Muscle of back (tissue), 13 donors: ENCODE measurements at places on chromosomes 16 and 17.

GRCh38 chr16:84136331-84137125 is 8.4 kb downstream of the HSDL1 start:
- no peak for DNase-seq

- no peak for DNase-seq
Observed at GRCh38 chr16:83958137-83958845, 5.3 kb downstream of the OSGIN1 start.

DNA sequence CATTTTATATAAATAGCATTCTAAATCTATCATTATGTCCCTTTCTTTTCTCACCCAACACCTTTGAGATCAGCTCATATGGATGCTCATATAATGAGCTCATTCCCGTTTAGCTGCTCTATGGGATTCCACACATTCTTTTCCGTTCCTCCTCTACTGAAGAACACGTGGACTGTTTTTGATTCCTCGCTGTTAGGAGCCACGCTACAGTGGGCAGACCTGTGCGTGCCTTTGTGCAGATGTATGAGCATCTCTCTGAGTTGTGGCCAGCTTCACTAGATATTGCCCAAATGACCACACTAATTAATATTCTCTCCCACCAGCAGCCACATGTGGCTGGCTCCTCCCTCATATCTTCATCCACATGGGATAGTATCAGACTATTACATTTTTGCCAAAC is 6.0 kb upstream of the TNFRSF13B start:
- no peak for DNase-seq

- DNase-seq: no peak
Observed at GRCh38 chr17:40150276-40150675, 9.9 kb downstream of the CASC3 start.

DNA sequence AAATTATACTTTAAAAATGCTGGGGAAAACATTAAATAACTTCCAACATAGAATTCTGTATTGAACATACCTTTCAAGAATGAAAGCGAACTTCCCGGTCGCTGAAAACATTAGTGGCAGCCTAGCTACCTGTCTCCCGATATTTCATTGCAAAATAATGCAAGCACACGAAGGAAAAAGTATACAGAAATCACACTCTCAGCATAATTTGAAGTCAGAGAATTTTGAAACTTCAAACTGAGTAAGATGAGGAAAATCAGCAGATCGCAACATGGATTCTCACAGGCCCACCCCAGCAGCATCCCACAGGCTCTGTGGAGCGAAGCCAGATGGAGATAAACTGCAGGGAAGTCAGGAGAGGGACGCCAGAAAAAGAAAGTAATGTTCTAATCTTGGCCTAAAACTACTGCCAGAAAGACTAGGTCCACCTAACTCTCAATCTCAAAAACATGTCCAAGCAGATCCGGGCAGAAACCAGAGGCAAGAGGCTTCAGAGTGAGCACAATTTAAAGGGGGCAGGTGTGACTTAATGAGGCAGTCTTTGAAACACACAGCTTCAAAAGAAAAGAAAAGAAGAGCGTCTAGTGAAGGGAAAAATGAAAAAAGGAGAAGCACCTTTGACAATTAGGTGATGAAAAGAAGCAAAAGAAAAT is 4.8 kb upstream of the GOSR1 start:
- DNase-seq: peak; percentile 38

GRCh38 chr17:56978441-56979090 is 635 bp downstream of the SCPEP1 start:
- no peak for DNase-seq

DNA sequence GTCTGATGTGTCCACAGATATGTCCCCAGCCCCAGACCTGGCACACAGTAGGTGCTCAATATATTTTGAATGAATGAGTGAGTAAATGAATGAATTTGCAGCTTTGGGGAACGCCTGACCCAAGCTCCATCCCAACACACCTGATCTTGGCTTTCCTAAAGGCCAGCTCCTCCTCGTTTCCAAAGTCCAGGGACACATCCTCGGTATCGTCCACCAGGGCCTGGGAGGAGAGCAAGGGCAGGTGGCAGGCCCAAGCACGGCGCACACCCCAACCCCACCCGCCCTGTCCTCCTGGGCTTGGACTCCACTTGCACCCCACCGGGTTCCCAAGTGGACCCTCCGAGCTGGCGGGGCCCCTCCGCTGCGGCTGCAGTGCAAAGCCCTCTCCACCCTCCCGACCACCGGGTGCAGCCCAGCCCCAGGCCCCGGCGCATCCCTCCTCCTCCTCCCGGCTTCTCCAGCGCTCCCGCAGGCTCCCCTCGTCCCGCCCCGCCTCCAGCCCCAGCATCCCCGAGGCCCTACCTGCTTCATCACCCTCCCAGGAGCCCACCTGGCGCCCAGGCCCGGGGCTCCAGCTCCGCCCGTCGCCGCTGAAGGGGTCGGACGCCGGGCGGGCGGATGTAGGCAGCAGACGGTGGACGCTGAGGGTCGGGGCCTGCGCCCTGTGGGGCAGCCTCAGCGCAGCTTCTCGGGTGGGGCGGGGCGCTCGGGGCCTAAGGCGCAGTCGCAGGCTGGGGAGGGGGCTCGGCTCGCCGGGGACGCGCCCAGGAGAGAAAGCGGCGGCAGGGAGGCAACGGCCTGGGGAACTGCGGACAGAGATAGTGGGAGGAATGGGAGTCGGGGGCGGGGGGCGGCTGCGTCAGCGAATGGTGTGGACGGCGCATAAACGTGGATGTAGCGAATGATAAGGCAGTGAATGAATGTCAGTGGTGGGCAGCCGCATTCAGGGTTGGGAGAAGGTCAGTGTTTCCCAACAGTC is at the start of gene TVP23A:
Gene TVP23A, minus strand, starts transcription at position 832 of the 979 bp plus-strand sequence. Its CDS starts 301 bp downstream, at position 531.
- no peak for DNase-seq

- DNase-seq: peak; percentile 48
Observed at GRCh38 chr17:2337544-2338314, 428 bp downstream of the SGSM2 start.

DNA sequence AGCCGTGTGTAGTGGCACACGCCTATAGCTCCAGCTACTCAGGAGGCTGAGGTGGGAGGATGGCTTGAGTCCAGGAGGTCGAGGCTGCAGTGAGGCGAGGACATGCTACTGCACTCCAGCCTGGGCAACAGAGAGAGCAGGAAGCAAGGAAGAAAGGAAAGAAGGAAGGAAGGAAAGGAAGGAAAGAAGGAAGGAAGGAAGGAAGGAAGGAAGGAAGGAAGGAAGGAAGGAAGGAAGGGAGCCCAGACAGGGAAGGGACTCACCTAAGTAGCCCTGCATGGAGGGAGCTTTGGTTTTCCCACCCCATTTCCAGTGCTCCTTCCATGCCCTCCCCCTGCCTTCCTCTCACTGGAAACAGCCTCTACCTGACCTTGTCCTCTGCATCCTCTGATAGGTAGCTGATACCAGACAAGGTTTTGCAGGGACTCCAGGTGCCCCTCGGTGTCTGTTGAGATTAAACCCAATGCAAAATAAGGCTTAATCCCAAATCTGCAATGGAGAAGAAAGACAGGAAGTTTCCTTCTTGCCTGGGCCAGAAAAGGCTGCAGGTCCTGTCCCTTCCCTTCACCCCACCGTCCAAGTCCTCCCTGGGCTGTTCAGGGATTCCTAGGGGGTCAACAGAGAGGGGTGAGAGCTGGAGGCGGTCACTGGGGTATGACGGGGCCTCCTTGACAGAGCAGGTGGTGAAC is 21.5 kb upstream of the CA4 start:
- no peak for DNase-seq

- DNase-seq: no peak
Observed at GRCh38 chr16:63067141-63067540, 1030.9 kb upstream of the CDH8 start.

DNA sequence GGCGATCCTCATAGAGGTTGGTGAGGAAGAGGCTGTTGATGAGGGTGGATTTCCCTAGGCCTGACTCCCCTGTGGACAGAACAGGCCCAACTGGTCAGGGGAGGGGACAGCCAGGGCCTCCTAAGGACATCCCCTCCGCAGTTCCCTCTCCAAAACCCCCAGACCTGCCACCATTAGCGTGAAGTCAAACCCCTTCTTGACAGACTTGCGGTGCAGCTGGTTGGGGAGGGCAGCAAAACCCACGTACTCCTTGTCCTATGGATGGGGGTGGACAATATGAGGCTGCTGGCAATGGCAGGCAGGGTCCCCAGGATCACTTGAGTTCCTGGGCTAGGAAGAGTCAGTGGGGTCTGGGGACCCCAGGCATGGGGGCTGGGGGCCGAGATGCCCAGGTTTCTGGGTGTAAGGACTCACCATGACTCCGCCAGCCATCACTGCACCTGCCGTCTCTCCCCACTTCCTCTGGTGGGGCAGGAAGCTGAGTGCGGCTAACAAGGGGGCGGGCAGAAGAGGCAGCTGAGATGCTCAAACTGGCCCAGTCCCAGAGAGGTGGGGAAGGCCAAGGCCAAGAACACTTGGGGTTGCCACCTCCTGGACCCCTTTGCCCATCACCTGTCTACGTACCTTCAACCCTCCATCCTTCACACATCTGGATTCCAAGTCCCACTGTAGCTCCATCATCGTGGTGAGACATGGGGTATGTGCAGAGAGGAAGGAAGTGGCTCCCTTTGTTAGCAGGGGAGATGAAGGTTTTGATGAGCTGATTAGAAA is at the start of gene SEPTIN1:
Gene SEPTIN1, minus strand, starts transcription at position 451 of the 771 bp plus-strand sequence. Its CDS starts 19 bp downstream, at position 432.
- no peak for DNase-seq

GRCh38 chr17:68509141-68510057 is 2.8 kb upstream of the PRKAR1A start:
- peak; percentile 63 for DNase-seq

DNA sequence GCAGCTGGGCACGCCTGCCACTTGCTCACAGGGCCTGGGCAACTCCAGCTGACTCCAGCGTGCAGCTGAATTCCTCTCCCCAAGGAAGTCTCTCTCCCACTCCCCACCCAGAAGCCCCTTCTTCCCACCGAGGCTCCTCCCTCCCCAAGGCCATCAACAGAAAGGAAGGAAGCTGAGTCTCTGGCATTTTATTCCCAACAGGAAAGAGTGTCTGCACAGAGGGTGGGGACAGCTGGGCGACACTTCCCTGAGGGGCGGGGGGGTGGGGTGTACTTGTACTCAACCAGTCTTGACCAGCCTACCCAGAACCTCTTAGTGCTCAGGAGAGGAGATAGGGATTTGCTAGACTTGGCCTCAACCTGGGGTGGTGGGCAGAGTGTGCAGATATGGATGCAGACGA is at the start of gene EXOC3L1:
Gene EXOC3L1, minus strand, starts transcription at position 96 of the 400 bp plus-strand sequence. CDS start 460 bp downstream, outside the sequence.
- no peak for DNase-seq

DNA sequence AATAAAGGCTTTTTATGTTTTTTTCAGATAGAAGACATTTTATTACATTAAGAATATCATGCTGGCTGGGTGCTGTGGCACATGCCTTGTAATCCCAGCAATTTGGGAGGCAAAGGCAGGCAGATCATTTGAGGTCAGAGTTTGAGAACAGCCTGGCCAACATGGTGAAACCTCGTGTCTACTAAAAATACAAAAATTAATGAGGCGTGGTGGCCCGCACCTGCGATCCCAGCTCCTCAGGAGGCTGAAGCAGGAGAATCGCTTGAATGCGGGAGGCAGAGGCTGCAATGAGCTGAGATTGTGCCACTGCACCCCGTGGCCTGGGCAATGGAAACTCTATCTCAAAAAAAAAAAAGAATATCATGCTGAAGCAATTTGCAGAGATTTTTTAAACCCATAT is 29.1 kb upstream of the HAPSTR1 start:
- DNase-seq: no peak

DNA sequence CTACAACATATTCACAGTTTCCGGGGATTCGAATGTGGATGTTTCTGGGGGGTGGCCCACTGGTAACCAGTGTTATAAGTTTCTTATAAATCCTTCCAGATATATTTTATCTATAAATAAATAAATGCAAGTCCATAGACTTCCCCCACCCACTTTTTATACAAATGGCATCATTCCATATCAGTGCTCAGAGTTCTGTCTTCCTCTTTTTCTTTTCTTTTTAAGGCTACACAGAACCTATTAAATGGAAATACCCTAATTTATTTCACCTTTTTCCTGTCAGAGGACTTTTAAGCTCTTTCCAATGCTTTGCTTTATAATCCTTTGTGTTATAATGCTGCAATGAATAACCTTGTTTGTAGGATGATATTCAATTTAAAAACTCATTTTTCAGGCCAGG is 3.8 kb downstream of the LGALS9 start:
- no peak for DNase-seq
